ENCODE measurements at places on chromosomes 6 and 20.

- DNase-seq: no peak
Observed at GRCh38 chr20:57022306-57022705, 244.1 kb downstream of the BMP7 start.

DNA sequence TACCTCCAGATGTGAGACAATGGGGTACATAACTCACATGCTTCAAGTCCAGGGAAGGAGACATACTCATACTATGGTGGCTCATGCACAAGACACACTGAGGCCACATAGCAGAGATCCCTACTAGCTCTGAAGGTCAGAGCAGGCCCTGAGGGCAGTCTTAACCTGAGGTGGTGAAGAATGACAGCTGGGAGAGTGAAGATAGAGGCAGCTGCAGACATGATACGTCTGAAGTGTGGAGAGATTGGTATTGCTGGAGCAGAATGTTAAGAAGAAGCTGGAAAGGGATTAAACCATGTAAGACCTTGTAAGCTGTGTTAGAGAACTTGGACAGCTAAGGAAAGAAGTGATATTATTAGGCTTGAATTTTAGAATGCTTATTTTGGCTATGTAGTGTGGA is 32.9 kb downstream of the PGM3 start:
- DNase-seq: no peak

DNA sequence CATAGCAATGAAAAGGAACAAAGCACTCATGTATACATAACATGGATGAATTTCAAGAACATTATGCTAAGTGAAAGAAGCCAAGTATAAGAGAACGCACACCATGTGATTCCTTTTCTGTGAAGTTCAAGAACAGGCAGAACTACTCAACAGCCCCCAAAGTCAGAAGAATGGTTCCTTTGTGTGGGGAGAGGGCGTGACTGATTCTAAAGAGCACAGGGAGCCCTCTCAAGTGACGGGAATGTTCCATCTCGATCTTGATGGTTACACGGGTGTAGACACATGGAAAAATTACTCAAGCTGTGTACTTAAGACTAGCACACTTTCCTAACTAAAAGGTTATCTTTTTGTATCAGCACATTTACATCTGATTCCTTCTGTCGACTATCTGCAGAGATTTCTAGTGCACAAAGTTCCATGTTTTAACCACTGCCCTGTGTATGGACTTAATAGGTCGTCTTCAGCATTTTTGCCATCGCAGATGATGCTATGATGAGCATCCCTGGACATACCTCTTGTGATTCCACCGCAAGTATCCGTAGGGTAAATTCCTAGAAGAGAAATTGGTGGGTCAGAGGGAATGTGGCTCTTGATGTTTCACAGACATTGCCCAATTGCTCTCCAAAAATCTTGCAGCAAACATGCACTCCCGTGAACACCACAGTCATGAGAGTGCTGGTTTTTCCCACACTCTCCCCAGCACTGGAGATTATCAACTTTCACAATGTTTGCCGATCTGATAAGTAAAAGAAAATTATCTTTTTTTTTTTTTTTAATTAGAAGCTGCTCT is 279.3 kb downstream of the BMP7 start:
- DNase-seq: no peak

DNA sequence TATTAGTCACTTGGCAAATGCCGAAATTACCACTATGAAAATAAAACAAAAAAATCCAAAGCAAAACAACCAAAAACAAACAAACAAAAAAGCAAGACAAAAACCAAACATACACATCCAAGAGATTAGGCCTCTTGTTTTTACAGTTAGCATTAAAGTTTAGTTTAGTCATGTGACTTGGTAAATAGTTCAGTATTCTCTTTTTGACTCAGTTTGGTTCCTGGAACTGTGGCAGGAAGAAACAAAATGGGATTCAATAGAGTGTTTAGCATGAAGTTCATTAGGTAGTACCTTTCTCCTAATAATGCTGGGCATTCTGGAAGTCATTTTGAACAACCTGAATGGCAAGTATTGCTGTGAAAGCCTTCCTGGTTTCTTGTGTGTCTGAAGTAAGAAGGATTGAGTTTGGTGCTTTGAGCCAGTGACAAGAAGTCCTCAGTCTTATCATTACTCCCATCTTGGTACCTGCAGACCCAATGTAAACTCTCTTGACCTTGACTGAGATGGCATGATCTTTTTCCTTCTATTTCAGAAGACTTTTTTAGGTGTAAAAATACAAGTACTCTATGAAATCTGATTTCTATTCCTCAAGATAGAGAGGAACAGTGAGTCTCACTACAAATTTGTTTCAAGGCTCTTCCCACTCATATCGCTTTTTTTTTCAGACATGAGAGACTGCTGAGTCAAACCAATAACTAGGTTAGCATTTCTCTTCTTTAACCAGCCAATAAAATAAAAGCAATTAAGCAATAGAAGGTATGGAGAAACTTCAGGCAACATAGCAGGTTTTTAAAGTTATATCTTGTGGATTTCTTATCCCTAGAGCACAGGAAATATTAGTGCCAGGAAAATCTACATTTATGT is 223.6 kb upstream of the PREP start:
- DNase-seq: no peak

- DNase-seq: no peak
Observed at GRCh38 chr20:57240581-57241362, 25.7 kb downstream of the BMP7 start.

DNA sequence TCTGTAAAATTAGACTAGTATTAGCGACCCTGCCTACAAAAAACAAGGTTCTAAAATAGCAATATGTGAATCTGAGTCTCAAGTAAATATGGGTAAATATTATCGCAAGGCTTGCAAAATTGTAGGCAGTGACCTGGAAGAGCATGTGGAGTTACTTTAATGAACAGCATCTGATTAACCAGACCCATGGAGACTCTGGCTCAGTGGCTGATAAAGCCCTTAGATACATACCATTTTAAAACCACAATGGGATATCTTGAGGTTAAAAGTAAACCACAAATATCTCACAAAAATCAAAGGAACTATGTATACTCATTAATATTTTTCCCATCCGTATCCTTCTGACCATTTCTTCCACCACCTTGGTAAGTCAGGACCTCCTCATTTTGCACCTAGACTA is 187.0 kb downstream of the MTFR2 start:
- DNase-seq: no peak

GRCh38 chr20:48031122-48031521 is 245.8 kb upstream of the SULF2 start:
- DNase-seq: no peak

- no peak for DNase-seq
Observed at GRCh38 chr6:155584006-155584405, 128.4 kb upstream of the NOX3 start.

- no peak for DNase-seq
Observed at GRCh38 chr6:162471842-162472241, 255.7 kb downstream of the PRKN start.

DNA sequence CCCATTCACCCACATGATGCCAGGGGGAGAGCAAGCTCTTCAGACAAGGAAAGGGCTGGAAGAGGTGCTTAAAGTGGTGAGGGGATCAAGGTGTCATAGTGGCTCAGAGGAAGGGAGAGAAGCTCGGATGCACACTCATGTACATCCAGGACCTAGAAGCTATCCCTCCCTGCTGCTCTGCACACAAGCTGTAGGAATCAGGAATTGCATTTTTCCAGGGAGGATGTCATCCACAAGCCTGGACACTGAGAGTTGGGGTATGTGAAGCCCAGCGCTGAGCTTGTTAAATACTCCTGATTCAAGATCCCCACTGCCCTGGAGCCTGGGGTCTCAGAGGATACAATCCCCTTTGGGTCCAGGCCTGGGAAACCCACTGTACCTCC is 85.8 kb upstream of the CCDC167 start:
- no peak for DNase-seq

DNA sequence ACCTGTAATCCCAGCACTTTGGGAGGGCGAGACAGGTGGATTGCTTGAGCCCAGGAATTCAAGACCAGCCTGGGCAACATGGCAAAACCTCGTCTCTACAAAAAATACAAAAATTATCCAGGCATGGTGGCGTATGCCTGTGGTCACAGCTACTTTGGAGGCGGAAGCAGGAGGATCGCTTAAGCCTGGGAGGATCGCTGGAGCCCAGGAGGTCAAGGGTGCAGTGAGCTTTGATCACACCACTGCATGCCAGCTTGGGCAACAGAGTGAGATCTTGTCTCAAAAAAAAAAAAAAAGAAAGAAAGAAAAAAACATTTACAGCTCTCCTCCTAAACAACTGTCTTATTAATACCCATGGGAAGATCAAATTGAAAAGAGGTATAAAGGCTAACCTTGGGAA is 8.8 kb upstream of the MYMX start:
- no peak for DNase-seq

- no peak for DNase-seq
Observed at GRCh38 chr6:6509284-6509683, 79.2 kb upstream of the LY86 start.

- DNase-seq: no peak
Observed at GRCh38 chr6:82365016-82365795, 1.6 kb downstream of the TPBG start.

DNA sequence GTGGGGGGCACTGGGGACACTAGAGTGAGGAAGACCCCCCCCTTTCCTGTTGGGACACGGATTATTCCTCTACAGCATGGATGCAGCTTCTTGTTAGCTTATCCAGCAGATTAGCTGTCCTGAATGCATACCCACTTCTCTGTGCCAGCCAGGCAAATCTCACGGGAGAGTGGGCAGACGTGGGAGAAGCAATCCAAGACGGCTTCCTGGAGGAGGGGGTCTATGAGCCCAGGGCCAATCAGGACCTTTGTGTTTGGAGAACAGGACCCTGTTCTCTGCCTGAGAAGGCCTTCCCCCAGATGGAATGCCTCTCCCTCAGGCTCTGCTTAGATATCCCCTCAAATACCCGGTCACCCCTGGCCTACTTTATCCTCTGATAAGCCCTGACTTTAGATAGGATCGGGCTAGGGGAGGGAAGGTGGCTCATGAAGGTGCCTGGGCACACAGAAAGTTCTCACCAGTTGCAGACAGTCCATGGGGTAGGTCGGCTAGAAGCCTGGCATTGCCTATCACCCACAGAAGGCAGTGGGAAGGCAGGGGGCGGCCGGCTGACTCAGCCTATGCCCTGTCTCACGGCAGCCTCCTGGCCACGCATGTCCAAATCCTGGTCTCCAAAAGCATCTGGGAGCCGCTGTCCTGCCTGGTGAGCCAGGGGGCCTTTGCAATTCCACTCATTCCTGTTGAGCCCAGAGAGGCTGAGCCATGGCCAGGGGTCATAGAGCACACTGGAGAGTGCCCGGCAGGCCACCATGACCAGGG is 34.7 kb downstream of the SUN5 start:
- DNase-seq: no peak

DNA sequence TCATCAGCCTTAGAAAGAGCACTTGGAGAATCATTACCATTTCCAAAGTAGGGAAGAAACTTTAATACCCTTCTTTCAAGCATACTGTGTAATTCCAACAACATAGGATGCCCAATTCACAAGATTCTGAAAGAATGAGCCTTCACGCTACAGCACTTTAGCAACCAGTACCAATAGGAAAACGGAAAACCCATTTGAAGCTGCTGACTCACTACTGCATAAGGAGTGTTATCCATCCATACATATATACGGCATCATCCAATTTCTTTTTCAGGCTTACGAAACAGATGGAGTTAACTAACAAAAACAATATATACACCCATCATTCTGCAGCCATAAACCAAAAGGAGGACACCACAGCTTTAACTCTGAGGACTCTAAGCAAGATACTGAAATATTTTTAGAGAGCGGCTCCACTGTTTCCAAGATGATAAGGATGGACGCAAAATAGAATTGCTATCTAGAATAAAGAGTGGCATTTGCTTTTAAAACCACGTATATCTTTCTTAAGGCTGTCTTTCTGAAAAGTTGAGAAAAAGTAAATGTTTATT is 24.9 kb downstream of the FYN start:
- DNase-seq: no peak

- no peak for DNase-seq
Observed at GRCh38 chr6:78580923-78581322, 286.4 kb upstream of the IRAK1BP1 start.

- DNase-seq: no peak
Observed at GRCh38 chr20:51013577-51014330, 9.2 kb downstream of the KCNG1 start.

DNA sequence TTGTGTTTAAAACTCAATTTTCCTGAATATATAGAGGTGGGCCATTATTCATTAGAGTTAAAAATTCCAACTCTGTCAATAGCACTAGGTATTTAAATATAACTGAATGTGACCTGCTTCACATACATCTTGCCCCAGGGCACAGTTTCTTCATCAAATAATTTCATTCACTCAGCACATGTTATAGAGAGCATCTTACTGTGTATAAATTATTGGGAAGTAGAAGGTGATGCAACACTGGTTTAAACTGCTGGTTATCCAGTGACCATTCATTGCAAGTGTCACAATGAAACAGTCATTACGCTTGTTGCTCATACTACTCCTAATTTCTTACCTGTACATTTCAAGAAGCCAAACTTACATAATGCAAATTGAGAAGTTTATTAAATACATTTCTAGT is 93.4 kb downstream of the KHDRBS2 start:
- no peak for DNase-seq

GRCh38 chr6:40634429-40634828 is 47.3 kb upstream of the LRFN2 start:
- peak; percentile 74 for DNase-seq

DNA sequence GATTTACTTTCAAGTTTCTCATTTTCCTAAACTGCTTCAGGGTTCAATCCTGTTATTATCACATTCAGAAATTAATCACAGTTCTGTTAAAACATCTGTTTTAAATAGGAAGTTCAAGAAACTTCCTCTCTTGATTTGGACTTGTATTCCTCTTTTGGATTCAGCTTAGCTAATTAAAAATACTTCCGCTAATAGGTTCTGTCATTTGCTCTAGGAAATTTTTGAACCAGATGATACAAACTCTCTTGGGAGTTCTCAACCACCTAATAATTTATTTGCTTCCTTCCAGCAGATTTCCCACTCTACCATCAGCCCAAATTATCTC is 15.9 kb upstream of the TMEM30A start:
- no peak for DNase-seq

DNA sequence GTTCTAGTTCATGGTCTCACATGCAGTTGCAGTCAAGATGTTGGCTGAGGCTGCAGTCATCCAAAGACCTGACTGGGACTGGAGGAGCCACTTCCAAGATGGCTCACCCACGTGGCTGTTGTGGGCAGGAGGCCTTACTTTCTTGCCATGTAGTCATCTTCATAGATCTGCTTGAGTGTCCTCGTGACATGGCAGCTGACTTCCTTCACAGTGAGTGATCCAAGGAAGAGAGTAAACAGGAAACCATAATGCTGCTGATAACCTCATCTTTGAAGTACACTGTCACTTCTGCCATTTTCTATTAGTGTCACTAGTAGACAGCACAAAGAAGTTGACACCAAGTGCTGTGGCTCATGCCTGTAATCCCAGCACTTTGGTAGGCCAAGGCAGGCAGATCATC is 40.1 kb upstream of the AKIRIN2 start:
- DNase-seq: no peak

GRCh38 chr6:139291813-139292619 is at the start of gene TXLNB:
TSS of gene TXLNB (minus strand) at chr6:139291998. CDS start at chr6:139288899, 3,099 bp downstream.
- no peak for DNase-seq

GRCh38 chr6:116992546-116992945 is 115.5 kb downstream of the RFX6 start:
- no peak for DNase-seq

GRCh38 chr6:78868116-78868515 is 765 bp downstream of the IRAK1BP1 start:
- DNase-seq: no peak

Data from DMS79 (cell line).